ENCODE measurements at places on chromosomes 7 and 10.

- DNase-seq, result no peak
Measured at GRCh38 chr7:109763611-109764010, 1193.9 kb downstream of the DNAJB9 start.

- DNase-seq, result no peak
Measured at GRCh38 chr7:118104812-118105441, 79.0 kb upstream of the LSM8 start.

GRCh38 chr7:70698219-70698832, 433.6 kb upstream of the GALNT17 start:
- DNase-seq, result no peak

- no peak for DNase-seq
Measured at GRCh38 chr10:86393862-86394455, 27.4 kb upstream of the GRID1 start.

- DNase-seq, result no peak
Measured at GRCh38 chr7:1012004-1012715, 29.2 kb downstream of the CYP2W1 start.

GRCh38 chr10:110268442-110268841, 36.3 kb downstream of the SMNDC1 start:
- DNase-seq, result no peak

DNA sequence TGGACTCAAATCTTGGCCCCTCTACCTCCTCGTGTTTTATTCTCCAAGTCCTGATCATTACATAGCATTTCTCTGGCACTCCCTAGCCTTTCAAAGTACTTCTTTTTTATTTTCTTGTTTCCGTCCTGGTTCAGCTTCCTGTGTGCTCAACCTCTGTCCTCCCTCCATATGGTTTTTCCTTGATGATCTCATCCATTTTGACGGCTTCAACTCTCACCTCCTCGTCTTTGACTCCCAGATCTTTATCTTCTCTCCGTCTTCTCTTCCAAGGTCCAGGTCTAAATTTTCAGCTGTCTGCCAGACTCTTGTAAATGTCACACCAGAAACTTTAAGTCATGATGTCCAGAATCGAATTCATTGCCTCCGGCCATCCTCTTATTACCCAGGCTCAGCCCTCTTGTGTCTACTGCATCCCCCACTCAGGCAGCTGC, 23.3 kb upstream of the GFRA1 start:
- DNase-seq, result no peak

GRCh38 chr10:123354521-123354920, 200.3 kb downstream of the BUB3 start:
- no peak for DNase-seq

Measured in CD4-positive, alpha-beta T cell treated with Interleukin-15 for 1 hour (primary cell).